ENCODE measurements at places on chromosomes 3 and 15.

DNA sequence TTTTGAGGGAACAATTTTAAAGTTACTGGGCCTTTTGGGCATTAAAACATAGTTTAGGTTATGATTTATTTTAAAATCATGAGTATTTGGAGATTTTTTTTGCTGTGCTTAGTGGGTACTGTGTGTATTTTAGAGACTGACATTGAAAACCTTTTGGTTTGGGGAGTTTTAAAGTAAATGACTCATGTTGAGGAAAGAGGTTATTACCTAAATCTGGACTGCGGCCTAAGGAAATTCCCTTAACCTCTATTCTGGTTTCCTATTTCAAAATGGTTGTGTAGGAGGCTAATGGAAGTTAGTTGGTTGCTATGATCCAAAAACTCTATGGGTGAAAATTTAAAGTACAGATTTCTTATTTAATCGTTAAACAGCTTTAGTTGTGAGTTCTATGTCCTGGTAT lies 57.3 kb upstream of the DPH6 start:
- DNase-seq: no peak

GRCh38 chr3:18389108-18389733 lies 35.9 kb downstream of the SATB1 start:
- peak; percentile 43 for DNase-seq

GRCh38 chr3:173266441-173266840 lies 125.4 kb upstream of the SPATA16 start:
- no peak for DNase-seq

DNA sequence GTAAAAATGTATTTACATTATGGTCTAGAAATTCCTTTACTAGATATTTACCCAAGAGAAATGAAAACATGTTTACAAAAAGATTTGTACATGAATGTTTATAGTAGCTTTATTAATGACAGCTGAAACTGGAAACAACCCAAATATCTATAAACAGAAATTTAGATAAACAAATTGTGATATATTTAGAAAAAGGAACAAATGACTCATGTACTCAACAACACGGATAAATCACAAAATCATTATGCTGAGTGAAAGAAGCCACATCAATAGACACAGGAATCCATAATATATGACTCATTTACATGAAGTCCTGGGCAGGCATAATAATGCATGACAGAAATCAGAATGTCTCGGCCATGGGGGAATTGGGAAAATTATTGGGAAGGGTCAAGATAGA lies 1020.2 kb downstream of the SQOR start:
- DNase-seq: no peak

- DNase-seq: no peak
Measured at GRCh38 chr15:74365598-74366445, 1.6 kb downstream of the CYP11A1 start.

GRCh38 chr3:123075359-123075758 lies 8.5 kb downstream of the PDIA5 start:
- no peak for DNase-seq

GRCh38 chr3:32995098-32995497 lies 43.7 kb downstream of the CCR4 start:
- DNase-seq: no peak

GRCh38 chr3:82596805-82597204 lies 835.4 kb upstream of the GBE1 start:
- DNase-seq: no peak

DNA sequence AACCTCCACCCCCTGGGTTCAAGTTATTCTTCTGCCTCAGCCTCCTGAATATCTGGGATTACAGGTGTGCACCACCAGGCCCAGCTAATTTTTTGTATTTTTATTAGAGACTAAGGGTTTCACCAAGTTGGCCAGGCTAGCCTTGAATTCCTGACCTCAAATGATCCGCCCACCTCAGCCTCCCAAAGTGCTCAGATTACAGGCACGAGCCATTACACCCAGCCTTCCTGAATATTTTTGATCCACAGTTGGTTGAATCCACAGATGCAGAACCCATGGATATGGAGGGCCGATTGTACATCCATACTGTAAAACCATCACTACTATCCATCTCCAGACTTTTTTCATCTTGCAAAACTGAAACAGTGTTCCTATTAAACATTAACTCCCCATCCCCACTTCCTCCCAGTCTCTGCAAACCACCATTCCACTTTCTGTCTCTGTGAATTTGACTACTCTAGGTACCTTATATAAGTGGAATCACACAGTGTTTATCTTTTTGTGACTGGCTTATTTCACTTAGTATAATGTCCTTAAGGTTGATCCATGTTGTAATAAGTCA lies 8.2 kb upstream of the TMEM62 start:
- DNase-seq: no peak

Measured in AML-193 (cell line).